ENCODE measurements at places on chromosomes 1 and 21. TPM values are rescaled to one million over a fixed set of nuclear protein-coding genes. Genes with fewer than 3 reads are reported as not detected.

- no peaks in the 10 kb centered on the region for H3K27me3 ChIP-seq
- H3K36me3 ChIP-seq: no peaks in the 10 kb centered on the region
- H3K4me1 ChIP-seq: no peaks in the 10 kb centered on the region
- H3K27ac ChIP-seq: peak overlapping the region; percentile 98
- no peak overlapping the region for H3K4me3 ChIP-seq
Measured at GRCh38 chr1:155005076-155006011, 2.7 kb downstream of the ZBTB7B start.

ASPM gene
- total RNA-seq: 0.20 TPM

GRCh38 chr1:23178950-23179349, 10.3 kb upstream of the LUZP1 start:
- H3K4me1 ChIP-seq: no peaks in the 10 kb centered on the region
- no peaks in the 10 kb centered on the region for H3K36me3 ChIP-seq
- DNase-seq: no peak

GPR3 gene
- 2.9 TPM for total RNA-seq

- DNase-seq: no peak
- no peaks in the 10 kb centered on the region for H3K4me1 ChIP-seq
- H3K27ac ChIP-seq: no peak overlapping the region
- H3K36me3 ChIP-seq: no peaks in the 10 kb centered on the region
- no peak overlapping the region for H3K4me3 ChIP-seq
- no peaks in the 10 kb centered on the region for H3K27me3 ChIP-seq
Measured at GRCh38 chr1:87197156-87197555, 131.5 kb upstream of the LMO4 start.

PTPN7 gene
- 0.41 TPM for total RNA-seq

DNA sequence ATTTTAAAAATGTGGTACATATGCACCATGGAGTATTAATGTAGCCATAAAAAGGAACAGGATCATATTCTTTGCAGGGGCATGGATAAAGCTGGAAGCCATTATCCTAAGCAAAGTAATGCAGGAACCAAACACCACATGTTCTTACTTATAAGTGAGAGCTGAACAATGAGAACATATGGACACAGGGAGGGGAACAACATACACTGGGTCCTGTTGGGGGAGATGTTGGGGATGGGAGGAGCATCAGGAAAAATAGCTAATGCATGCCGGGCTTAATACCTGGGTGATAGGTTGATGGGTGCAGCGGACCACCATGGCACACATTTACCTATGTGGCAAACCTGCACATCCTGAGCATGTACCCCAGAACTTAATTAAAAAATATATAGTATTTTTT, 352.5 kb upstream of the KAZN start:
- H3K4me1 ChIP-seq: no peaks in the 10 kb centered on the region
- H3K27ac ChIP-seq: no peak overlapping the region
- DNase-seq: no peak
- H3K4me3 ChIP-seq: no peak overlapping the region
- H3K36me3 ChIP-seq: no peaks in the 10 kb centered on the region
- no peaks in the 10 kb centered on the region for H3K27me3 ChIP-seq

DNA sequence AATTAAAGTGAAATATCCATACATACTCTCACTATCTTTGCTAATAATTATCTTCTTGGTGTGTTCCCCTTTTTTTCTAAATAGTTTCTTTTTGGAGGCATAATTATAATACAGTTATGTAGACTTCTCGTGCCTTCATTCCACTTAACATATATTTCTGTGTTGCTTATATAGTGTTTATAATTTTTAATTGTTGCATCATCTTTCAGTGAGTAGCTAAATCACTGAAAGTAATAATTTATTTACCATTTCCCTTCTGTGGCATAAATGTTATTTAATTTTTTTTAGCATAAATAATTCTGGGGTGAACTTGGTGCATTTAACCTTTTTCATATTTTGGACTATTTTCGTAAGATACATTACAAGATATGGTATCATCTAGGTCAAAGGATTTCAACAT, 38.3 kb downstream of the SMAP2 start:
- peaks cover 36% of the 10 kb centered on the region for H3K36me3 ChIP-seq
- H3K4me1 ChIP-seq: no peaks in the 10 kb centered on the region
- H3K4me3 ChIP-seq: no peak overlapping the region

PCP4L1 gene
- not detected for total RNA-seq
